Bronchial smooth muscle cell (primary cell): ENCODE measurements at places on chromosomes 4 and X. TPM values are rescaled to one million over a fixed set of nuclear protein-coding genes. Genes with fewer than 3 reads are reported as not detected.

BEX1 gene
- total RNA-seq = 0.63 TPM in 1 of 2 replicates, not detected in the other

AMTN gene
- not detected in 2 replicates for total RNA-seq

LAMP2 gene
- total RNA-seq = 130 and 137 TPM in 2 replicates

PCDH11X gene
- not detected in 2 replicates for total RNA-seq

SLC10A3 gene
- total RNA-seq = 9.5 and 11.3 TPM in 2 replicates

GAGE2A gene
- total RNA-seq = not detected in 2 replicates

UGT8 gene
- total RNA-seq = not detected in 2 replicates

CYTL1 gene
- total RNA-seq = 0.47 TPM in 1 of 2 replicates, not detected in the other

TACR3 gene
- total RNA-seq = 0.16 TPM in 1 of 2 replicates, not detected in the other

SYNPO2 gene
- total RNA-seq = 0.94 and 1.3 TPM in 2 replicates

CPLX1 gene
- total RNA-seq = not detected in 2 replicates

PDCL2 gene
- total RNA-seq = not detected in 2 replicates

TFE3 gene
- total RNA-seq = 26.0 and 37.2 TPM in 2 replicates

ZNF141 gene
- 4.8 and 8.0 TPM in 2 replicates for total RNA-seq

FGF13 gene
- 29.3 and 58.0 TPM in 2 replicates for total RNA-seq
